ENCODE measurements at places on chromosomes 7 and 10.

DNA sequence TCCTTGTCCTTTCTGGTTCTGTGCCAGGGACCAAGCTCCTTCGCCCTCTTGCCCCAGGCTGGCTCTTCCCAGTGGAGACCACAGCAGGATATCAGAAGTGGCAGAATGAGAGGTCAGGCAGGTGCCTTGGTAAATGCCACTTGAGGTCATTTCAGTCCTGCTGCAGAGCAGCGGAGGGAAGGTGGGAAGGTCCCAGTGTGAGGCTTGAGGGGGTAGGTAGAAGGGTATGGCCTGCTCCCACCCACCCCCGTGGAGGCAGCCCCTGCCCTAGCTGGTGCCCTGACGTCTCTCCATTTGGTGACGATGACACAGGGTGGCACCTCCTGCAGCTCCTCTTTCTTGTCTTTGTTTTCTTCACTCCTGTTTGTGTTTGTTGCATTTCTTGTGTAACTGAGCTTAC lies 538.8 kb downstream of the TCERG1L start:
- no peak for DNase-seq

DNA sequence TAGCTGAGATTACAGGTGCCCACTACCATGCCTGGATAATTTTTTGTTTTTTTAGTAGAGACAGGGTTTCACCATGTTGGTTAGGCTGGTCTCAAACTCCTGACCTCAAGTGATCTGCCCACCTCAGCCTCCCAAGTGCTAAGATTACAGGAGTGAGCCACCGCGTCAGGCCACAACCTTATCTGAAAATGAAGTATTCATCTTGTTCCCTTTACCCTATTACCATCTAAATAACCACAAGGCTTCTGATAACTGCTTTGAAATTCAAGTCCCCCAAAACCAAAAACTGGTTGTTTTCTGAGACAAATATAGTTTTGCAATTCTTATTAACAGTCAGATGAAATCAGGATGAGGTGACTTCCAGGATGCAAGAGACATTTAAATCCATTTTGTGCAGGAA lies 2.4 kb downstream of the TCTN3 start:
- no peak for DNase-seq

- no peak for DNase-seq
Observed at GRCh38 chr10:126570621-126571602, 99.6 kb downstream of the C10orf90 start.

DNA sequence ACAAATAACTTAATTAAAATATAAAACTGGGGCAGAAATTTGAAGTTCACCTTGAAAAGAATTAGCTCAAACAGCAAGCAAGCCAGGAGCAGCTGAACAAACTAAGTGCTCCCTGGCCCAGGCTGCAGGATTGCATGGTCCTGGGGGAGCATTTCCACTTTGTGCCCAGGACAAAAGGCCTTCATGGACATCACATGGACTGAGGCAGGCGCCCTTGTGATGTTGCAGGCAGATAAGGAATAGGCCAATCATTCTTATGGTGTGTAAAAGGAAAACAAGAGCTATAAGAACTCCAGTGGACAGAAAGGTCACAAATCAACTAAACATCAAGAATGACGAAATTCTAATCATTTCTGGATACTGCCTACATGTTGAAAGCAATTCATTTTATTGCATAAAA lies 17.5 kb upstream of the TECTB start:
- no peak for DNase-seq

- DNase-seq, result no peak
Observed at GRCh38 chr7:98493030-98493778, 92.3 kb upstream of the BAIAP2L1 start.
